ENCODE measurements at places on chromosomes 1 and 21.
A peak's percentile ranks its signal among the peaks of the same experiment; 100 is the strongest.

DNA sequence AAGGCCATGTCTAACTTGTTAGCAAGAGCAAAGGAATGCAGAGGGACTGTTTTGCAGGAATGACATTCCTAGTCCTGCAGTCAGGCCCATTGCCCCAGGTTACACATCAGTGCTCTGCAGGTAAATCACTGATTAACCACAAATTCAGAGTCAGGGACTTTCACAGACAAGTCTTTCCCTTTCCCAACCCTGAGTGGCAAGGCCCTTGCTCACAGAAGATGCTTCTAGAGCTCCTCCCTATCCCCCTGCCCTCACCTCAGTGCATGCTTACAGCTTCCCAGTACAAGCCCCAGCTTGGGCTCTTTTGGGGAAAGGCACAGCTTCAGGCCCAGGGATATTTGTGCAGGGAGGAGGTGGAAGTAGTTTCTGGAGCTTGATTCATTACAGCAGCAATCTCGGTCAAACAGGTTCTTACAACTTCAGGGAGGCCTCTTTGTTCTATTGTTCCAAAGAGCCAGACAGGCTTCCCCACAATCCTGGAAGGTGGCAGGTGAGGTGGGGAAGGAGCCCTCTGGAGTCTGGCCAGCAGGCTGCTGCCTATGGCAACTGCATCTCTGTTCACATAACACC is 53.9 kb downstream of the CASQ2 start:
- DNase-seq = no peak

GRCh38 chr1:2945821-2946231 is 75.4 kb upstream of the ACTRT2 start:
- DNase-seq = no peak

DNA sequence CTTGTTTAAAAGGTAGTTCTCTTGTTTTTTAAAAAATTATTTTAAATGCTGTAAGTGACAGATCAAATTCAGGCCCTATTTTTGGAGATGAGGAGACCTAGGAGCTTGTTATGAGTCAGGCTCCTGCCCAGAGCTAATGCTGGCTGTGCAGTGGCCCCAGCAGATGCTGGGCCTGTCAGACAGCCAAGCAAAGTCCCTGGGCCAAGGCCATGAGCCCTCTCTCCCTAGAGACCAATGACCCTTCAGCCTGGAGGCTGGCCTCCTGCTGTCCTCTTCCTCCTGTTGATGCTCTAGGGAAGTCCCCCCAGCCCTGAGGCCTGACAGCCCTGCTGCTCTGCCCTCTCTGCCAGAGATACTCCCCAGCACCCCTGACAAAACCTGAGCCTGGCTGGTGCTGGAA is 128.1 kb upstream of the CTTNBP2NL start:
- DNase-seq = no peak

DNA sequence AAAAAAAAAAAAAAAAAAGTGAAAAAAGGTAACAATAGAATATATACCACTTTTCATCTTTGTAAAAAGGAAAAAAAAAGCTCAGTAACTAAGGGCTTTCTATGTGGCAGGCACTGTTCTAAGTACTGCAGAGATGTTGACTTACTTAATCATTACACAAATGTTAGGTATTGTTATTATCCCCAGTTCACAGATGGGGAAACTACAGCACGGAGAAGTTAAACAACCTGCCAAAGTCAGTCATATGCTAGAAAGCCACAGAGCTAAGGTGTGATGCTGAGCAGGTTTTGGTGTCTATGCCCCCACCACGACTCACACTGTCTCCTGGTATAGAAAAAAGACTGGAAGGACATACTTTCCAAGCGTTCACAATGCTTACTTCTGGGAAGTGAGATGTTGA is 6.6 kb upstream of the PNRC2 start:
- DNase-seq = no peak

GRCh38 chr1:205294934-205295333 is 26.6 kb downstream of the NUAK2 start:
- DNase-seq = no peak

DNA sequence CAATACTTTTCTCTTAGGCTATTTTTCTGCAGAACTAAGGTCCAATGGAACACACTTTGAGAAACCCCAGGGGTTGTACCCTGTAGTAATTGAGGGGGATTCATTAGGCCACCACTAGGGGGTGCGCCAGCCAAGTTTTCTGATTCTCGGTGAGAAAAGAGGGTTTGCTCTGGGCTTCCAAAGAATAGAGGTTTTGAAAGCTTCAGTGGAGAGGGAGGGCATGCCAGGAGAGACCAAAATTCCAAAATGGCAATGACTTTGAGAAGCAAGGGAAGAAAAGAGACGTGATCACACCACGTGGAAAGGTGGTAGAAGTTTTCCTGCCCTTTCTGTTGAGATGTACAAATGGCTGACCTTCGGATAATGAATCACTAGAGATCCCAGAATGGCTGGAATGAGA is 323.3 kb downstream of the RPS6KC1 start:
- peak; percentile 28 for DNase-seq

- DNase-seq = no peak
Observed at GRCh38 chr1:50237056-50237455, 128.3 kb downstream of the ELAVL4 start.

- no peak for DNase-seq
Observed at GRCh38 chr1:113241237-113241636, 149.1 kb upstream of the MAGI3 start.

GRCh38 chr1:184545601-184546000 is 158.8 kb downstream of the C1orf21 start:
- DNase-seq = no peak

DNA sequence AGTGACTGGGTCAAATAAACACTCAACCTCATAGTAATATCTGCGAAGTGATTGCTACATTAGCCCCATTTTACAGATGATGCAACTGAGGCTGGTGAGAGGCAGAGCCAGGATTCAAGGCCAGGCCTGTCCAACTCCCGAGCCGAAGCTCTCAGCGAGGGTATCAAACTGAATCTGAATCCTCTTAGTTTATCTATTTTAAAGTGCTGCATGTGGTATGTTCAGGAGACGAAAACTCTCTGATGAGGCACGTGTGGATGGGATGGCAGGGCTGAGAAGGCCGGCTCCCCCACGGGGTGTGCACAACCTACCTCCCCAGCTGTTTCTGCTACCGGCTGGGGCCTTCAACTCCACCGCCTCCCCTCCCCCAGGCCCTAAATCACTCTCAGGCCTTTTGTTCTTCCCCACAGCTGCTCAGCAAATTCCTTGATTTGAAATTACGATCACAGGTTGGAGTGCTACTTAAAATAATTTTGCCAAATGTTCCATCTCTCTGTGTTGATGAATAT is 171.8 kb downstream of the TOMM20 start:
- no peak for DNase-seq

DNA sequence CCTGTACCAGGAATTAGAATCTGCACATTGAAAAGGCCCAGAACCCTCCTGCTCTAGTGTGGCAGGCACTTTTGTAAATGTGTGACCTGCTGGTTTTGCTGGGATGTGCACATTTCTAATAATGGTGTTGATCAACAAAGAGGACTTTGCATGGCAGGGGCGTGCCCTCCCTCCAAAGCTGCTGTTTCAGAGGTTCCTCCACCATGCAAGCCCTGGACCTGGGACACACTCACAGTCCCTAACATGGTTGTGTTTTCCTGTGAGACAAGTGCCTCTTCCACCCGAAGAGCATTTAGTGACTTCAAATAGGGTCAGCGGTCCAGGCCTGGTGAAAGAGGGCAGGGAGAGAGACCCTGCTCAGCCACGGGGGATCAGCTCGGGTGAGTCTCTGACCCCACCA is 28.1 kb downstream of the TENT5C start:
- no peak for DNase-seq

DNA sequence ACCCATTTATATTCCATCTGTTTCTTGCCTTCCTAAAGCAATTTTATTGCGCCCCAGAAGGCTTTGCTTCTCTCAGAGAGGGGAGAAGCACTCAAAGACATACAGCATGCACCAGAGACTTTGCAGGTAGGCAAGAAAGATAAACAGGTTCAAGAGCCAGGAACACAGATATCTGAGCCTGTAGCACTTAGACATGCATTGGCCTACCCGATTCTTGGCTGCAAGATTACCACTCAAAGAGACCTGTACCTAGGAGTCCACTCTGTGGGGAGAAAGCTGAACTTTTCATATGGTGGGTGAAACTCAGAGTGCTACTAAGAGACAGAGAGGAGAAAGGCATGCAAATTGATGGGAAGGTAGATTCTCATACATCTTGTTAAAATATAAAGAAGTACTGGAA is 609.4 kb upstream of the PKN2 start:
- DNase-seq = no peak

DNA sequence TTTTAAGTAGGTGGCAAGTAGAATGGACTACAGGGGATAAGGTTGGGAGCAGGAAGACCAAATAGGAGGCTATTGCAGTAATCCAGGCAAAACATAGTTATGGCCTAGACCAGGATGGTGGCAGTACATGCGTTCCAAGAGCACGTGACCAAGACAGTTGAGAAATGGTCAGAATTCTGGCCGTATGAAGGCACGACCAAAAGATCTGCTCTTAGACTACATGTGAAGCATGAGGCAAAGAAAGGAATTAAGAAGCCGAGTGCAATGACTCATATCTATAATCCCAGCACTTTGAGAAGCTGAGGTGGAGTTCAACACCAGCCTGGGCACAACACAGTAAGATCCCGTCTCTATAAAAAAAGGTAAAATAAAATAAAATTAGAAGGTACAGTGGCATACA is 71.3 kb downstream of the LUZP1 start:
- DNase-seq = no peak

DNA sequence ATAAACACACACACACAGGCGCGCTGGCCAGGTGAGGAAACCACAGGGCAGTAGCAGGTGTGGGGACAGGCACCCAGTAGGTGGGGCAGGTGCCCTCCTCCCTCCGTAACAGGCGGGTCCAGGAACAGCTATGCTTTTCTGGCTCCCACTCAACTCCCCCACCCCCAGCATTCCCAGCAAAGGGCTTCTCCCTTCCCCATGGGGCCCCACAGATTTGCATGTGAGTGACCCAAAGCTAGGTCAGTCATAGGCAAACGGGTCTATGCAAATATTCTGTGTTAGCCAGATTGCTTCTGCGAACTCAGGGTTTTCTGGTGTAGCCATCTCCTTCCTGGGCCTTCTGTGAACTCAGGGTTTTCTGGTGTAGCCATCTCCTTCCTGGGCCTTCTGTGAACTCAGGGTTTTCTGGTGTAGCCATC is 114.2 kb downstream of the SIK1 start:
- no peak for DNase-seq

- DNase-seq = no peak
Observed at GRCh38 chr21:41510500-41510899, 2.5 kb upstream of the TMPRSS2 start.

DNA sequence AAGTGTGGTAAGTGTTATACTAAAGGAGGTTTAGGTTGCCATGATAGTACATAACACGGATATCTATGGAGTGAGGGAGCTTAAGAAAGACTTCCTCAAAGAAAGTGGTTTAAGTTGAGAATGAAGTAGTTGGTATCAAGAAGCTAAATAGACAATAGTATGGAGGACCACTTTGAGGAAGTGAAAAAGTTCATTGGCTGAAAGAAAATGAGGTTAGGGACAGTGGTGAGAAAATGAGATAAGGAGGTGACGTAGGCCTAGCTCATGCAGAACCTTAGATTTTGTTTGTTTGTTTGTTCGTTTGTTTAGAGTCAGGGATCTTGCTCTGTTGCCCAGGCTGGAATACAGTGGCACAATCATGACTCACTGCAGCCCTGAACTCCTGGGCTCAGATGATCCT is 72.2 kb upstream of the PPIH start:
- no peak for DNase-seq

- DNase-seq = no peak
Observed at GRCh38 chr1:32991819-32992488, 27.3 kb upstream of the RNF19B start.

GRCh38 chr1:161008869-161009510 is 12.0 kb downstream of the F11R start:
- DNase-seq = no peak

- DNase-seq = no peak
Observed at GRCh38 chr1:100265562-100265930, 470 bp upstream of the RTCA start.
